GM04503 (cell line): ENCODE measurements at places on chromosomes 7 and 10.
A peak's percentile ranks its signal among the peaks of the same experiment; 100 is the strongest.

GRCh38 chr7:32616625-32617024 is 121.3 kb downstream of the AVL9 start:
- DNase-seq: peak; percentile 89

GRCh38 chr7:107364787-107365186 is 105.1 kb upstream of the GPR22 start:
- no peak for DNase-seq

- DNase-seq: no peak
Measured at GRCh38 chr10:111035542-111035941, 41.3 kb upstream of the ADRA2A start.

DNA sequence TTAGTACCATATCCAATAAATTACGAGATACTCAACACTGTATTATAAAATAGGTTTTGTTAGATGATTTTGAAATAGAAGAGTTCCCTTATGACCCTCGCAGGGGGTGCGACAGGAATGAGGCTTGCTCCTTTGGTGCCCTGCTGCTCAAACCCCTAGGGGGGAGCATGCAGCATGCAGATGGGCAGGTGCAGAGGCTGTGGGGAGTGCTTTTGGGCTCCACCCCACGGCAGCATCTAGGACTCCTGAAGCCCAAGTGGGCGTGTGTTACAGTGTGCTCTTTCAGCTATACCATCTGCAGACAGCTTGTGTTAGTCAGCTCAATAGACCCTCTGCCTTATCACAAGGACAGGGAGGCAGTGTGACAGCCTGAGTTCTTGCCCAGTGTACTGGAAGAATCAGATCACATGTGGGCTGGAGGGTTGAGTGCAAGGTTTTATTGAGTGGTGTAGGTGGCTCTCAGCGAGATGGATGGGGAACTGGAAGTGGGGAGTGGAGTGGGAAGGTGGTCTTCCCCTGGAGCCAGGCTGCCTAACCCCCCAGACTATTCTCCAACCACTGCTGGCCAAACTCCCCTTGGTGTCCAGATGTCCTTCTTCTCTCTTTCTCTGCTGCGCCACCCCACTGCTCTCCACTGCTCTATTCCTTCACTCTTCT is 3.1 kb upstream of the MRC1 start:
- DNase-seq: no peak

- no peak for DNase-seq
Measured at GRCh38 chr7:102890292-102890970, 22.4 kb upstream of the LRRC17 start.

GRCh38 chr7:134859783-134860182 is 80.3 kb downstream of the CALD1 start:
- DNase-seq: no peak

- DNase-seq: no peak
Measured at GRCh38 chr7:149420006-149420405, 40.9 kb downstream of the ZNF777 start.

GRCh38 chr7:115822801-115823200 is 207.8 kb downstream of the TFEC start:
- no peak for DNase-seq

DNA sequence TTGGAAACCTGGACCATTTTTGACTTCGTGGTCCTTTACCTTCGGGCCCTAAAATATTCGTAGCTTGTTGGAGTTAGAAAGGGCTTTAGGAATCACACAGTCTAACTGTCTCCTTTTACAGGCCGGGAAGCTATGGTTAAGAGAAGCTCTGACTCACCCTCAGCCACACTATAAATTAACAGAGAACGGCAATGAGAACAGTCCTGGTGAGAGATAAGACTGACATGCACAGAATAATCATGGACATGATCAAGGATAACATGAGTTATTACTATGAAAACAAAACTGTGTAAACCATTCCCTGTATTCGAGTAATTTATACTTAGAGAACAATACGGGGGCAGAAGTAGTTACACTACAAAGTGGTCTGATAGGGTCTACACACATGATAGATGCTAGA is 162.5 kb upstream of the MALRD1 start:
- no peak for DNase-seq

- DNase-seq: no peak
Measured at GRCh38 chr7:12620371-12620770, 49.9 kb downstream of the SCIN start.

GRCh38 chr10:99435986-99436638 is 5.7 kb upstream of the GOT1 start:
- DNase-seq: no peak

GRCh38 chr7:15862016-15862780 is 175.7 kb upstream of the MEOX2 start:
- no peak for DNase-seq

- no peak for DNase-seq
Measured at GRCh38 chr7:117146059-117146458, 176.8 kb downstream of the WNT2 start.

GRCh38 chr10:14191407-14191806 is 139.3 kb downstream of the FRMD4A start:
- DNase-seq: no peak

GRCh38 chr7:149180722-149181449 is 14.5 kb upstream of the ZNF282 start:
- no peak for DNase-seq

GRCh38 chr7:16753932-16754855 is 639 bp downstream of the TSPAN13 start:
- no peak for DNase-seq

GRCh38 chr10:44370731-44371248 is 14.1 kb downstream of the CXCL12 start:
- no peak for DNase-seq

- DNase-seq: no peak
Measured at GRCh38 chr7:128410451-128410753, 620 bp upstream of the IMPDH1 start.

GRCh38 chr7:16367115-16367514 is 54.2 kb downstream of the CRPPA start:
- no peak for DNase-seq

DNA sequence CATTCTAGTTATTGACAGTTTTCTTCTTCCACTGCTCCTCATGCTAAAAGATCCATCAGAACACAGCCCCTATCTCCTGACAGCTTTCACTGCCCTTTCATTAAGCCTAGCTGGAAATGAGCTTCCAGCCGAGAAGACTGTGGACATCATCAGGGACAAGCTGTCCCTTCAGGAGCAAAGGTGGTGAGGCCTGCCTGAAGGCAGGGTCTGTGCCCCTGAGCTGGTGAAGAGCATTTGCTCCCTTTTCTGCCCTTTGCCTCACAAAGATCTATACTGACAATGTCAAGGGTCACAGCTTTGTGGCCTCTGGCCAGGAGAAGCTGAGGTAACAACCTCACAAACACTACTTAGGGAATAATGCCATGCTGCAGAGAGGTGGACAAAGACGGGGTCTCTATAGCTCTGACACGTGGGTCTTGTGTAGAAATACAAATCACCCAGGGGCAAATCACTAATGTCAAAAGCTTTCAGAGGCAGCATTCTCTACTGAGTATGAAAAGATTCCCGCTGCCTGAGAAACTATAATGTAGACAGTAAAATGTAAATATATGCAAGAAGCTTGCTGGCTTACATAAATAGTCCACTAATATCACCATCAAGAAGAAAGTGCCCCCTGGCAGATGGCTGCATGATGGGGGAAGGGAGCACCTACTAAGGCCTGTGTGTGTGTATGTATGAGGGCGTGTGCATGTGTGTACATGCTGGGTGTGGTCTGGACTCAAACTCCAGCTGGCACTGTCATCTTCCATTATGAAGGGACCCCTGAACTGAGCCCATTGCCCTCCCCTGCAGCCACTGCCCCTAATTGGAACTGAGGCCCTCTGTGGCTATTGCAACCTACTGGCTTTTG is 55.8 kb downstream of the HBP1 start:
- no peak for DNase-seq

DNA sequence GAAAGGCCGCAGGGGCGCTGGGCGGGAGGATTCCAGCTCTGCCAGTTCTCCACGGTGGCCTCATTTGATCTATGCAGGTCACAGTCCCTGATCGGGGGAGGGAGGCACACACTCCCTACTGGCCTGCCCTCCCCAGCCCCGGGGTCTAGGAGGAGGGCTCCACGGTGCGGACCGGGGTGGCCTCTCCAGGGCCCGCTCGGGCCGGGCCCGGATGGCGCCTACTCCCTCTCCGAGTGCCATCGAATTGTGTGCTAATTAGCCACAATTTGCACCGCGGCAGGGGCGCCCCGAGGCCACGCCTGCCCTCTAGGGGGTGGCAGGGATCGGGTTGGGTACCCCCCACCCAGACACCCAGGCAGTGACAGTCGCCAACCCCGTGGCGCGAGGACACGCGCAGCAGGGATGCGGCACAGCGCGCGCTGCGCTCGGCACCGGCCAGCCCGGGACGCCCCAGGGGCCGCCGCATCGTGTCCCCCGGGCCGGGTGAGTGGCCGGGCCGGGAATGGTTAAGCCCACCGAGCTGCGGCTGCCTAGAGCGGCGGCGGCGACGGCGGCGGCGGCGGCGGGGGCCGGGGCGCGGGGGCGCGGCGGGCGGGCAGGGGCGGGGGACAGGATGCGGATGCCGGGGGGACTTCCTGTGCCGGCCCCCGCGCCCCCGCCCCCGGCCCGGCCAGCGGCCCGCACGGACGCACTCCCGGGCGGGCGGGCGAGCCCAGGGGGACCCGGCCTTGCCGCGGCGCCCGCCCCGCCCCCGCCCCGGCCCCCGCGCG is at the start of gene ZNF853:
TSS of gene ZNF853 (plus strand) at position 658 of the 770 bp plus-strand sequence. CDS start 565 bp downstream, outside the sequence.
- DNase-seq: no peak

DNA sequence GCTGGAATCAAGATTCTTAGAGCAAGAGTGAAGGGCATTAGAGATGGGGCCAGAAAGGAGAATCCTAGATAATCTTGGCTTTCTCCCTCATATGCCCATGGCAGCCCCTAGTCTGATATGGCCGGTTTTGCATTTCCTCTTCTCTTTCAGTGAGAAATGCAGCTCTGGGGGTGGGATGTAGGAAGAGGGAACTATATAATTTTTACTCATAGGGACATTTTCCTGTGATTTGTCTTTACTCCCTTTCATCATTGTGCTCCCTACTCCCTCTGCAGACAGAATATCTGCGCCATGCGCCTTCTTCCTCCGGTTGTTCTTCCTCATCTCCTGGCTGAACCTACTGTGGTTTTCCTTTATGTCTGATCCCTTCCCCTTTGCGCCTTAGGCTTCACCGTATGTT is 16.8 kb upstream of the CHCHD1 start:
- DNase-seq: no peak

DNA sequence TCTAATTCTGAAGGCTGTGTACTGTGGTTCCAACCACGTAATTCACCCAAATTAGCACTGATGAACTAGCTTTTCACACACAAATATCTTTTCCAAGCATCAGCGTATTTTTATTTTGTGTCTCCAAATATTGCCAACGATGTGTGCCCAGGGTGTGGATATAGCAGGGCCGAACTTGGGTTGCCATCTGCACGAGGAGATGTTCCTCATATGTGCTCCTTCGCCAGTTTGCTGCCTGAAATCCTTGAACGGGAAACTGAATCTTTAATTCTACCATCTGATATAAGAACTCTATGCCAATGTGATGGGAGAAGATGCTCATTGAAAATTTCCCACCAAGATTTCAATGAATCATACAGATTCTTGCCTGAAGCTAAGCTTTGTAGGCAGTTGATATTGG is 121.5 kb upstream of the ZNF438 start:
- no peak for DNase-seq

GRCh38 chr7:152025937-152026890 is 740 bp downstream of the GALNT11 start:
- DNase-seq: no peak
